Kidney capillary endothelial cell (primary cell): ENCODE measurements at places on chromosomes 6 and 20.

GRCh38 chr20:33113387-33113908 lies 34.0 kb downstream of the BPIFB4 start:
- DNase-seq = no peak

DNA sequence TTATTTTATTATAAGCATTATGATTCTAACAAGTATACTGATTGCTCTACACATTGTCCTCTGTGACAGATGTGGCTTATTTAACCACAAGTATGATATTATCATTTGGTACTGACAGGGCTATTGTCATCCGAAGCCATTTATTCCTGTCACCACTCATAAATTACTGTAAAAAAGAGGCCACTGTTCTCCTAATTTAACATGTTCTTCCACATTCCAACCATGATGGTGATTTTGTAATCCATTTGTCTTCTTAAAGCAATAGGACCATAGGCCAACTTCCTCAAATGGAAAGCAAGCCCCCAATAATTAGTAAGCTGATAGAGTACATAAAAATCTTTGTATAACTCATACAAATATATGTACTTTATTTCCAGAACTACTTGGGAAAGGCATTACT lies 50.6 kb downstream of the FUT9 start:
- DNase-seq = no peak

GRCh38 chr20:57747861-57748481 lies 38.2 kb upstream of the PMEPA1 start:
- DNase-seq = no peak

GRCh38 chr6:2581611-2582010 lies 169.1 kb downstream of the MYLK4 start:
- DNase-seq = no peak

DNA sequence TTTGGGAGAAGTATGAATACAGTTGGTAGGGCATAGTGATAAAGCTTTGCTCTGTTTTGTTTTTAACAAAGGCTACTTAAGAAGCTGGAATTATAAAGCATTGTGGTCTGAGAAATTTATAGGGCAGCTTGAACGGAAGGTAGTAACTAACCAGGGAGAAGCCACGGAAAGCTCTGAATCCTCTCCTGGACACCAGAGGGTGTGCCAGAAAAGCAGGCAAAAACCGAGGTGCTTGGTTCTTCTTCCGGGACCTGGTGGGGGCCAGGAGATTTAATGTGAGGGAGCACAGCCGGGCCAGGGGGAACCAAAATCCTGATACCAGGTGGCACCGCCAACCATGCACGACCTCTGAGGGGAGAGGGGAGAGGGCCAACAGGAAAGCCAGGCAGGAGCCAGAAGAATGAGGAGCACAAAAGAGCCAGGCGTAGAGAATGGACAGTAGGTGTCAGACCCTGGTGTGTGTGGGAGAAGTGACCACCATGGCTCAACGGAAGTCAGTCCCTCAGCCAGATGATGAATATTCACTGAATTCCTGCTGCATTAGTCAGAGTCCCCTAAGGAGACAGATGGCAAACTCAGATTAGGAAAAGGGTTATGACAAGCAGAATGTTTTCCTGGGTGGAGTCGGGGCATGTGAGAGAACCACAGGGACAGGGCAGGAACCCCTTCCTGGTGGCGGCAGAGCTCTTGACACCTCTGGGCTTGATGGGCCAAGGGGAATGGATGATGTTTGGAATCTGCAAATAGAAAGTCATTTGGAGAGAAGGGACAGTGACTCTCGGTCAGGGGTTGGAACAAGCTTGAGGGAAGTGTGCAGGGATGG lies 262.3 kb downstream of the ZNF217 start:
- peak; percentile 95 for DNase-seq
